ENCODE measurements at places on chromosomes 16 and 17. TPM values are rescaled to one million over a fixed set of nuclear protein-coding genes. Genes with fewer than 3 reads are reported as not detected.

DNA sequence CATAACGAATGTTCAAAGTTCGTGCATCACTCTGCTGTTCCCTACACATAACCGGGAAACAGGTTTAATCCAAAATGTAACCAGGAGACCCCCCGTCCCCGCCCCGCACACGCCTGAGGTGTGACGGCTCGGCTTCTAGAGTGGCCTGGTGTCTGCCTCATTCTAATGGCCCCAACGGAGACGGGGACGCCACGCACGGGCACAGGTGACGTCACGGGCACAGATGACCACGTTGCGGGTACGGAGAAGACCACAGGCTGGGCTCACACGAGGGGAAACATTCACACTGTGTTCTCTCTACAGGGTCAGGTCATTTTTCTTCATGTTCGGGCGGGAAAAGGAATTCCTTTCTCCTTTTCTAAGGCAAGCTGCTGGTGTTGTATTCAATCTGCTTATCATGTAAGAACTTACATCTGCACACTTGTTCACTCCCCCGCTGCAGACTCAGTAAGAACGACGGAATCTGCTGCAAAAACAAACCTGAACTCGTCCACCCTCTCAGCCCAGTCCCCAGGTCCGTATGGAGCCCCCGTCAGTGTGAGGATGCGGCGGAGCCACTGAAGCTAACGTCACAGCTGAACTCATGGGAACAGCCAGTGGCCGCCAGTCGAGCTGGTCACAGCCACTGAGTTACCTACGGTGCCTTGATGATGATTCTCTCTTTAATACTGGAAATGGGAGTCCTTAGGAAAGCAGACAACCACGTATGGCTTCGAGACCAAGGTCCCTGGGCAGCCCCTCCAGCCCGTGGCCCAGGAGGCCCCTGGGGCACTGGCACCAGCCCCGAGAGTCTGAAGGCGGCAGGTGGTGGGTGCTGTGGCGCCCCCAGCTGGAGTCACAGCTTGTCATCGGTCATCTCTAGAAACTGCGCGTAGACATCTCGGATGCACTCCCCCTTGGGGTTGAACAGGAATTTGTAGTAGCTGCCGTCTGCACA, 32.9 kb downstream of the WDR45B start:
- no peak for DNase-seq

DNA sequence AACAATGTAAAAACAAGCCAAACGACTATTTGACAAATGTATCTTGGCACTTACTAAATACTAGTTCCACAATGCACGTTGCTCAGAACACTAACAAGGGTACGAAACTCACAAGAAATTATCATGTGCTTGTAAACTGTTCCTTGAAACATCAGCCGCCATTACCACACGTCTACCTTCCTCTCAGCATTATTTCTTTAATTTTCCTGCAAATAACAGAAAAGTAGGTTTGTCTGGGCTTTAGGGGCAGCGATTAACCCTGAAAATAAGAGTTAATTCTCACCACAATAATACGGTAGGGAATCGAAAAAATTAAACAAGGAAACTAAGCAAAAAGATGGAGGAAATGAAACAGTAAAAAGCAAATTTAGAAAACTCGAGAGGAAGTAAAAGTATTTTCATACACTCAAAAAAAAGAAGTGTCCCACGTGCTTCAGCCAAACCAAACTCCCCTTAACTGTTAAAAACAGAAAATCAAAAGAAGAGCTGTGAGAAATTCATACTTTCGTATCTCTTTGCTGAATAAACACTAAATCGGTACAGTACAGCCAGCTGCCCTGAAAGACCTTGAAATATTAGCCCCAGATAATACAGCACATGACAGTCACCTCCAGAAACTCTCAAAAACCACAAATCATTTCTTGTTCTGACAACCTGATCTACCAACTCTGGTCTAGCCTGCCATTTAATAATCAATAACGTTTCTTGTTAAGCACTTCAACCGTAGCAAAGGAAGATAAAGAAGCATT, 1.2 kb downstream of the ARHGAP17 start:
- DNase-seq, result no peak

GRCh38 chr16:89707695-89708094, 6.2 kb upstream of the SPATA2L start:
- no peak for DNase-seq

DNA sequence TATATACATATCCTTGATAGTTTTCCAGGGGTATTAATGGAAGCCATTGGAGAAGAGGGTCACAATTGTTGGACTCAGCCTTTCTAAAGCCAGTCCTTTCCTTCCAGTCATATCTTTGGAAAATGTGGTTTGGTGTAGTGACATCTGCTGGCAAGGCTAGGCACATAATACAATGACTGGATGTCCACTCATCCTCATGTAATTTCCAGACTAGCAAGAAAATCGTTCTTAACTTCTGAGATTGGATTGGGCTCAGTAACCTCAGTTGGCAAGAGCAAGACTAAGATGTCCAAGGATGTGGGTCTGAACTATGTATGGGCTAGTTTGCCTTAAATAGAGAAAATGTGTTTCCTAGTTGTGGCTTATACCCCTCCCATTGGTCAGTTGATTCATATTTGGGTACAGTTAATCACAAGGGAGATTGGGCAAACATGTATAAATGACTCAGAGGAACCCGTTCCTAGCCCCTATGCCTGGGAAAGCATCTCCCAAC, 8.7 kb upstream of the KAT7 start:
- peak; percentile 88 for DNase-seq

- no peak for DNase-seq
Measured at GRCh38 chr17:79968116-79968515, 67.6 kb downstream of the TBC1D16 start.

DNA sequence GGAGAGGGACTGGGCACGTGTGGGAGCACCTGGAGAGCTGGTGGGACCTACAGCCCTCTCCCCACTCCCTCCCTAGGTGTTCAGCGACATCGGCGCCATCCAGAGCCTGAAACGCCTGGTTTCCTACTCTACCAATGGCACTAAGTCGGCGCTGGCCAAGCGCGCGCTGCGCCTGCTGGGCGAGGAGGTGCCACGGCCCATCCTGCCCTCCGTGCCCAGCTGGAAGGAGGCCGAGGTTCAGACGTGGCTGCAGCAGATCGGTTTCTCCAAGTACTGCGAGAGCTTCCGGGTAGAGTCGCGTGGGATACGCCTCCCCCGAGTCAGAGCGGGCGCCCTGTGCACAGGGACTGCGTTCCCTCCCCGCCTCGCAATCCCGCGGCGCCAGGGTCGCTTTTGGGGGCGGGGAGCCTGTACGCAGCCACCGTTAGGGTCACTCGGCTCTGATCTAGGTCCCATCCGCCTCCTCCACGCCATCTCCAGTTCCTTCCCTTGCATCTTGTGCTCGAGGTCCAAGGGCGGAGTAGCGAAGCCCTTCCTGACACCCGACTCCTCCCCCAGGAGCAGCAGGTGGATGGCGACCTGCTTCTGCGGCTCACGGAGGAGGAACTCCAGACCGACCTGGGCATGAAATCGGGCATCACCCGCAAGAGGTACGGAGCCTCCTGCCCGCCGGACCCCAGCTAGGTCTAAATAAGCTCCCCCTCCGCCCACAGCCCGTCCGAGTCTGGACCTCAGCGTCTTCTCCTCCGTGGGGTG, 13.0 kb downstream of the SARM1 start:
- peak; percentile 61 for DNase-seq

- no peak for DNase-seq
Measured at GRCh38 chr17:41985919-41986318, 19.3 kb downstream of the CNP start.

DNA sequence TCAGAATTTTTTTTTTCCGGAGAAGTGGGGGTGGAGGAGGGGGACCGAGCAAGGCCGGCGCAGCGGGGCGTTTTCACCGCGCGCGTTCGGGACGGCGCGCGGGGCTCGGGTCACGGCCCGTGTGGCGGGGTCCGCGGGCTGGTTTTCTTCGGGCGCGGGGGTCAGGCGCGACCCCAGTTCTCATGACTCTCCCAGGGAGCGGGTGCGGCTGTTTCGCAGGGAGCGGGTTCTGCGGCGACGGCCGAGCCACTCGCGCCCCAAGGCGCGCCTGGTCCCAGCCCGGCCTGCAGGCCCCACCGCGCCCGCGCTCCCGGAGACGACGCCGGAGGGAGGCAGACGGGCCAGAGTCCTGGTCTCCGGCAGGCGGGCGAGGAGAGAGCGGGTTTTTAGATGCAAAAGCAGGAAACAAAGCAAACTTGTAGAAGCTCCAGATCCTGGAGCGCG, 1.0 kb downstream of the BAHCC1 start:
- DNase-seq, result peak; percentile 56

GRCh38 chr17:80348551-80349150, 66.3 kb upstream of the ENDOV start:
- DNase-seq, result no peak

DNA sequence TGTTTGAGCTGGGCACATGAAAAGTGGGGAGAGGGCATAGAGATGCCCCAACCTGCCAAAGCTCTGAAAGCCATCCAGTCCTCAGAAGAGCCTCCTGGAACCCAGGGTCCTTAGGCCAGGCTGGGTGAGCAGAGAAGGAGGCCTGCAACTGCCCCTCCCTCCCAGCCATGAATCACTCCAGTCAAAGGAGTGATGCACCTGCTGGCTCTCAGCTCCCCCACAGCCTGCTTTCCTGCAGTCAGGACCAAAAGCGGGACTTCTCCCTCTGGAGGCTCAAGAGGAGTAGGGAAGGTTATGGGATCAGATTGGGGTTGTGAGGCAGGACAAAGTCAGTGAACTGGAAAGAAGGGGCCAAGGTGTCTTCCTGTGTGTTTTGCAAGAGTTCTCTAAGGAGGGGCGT, 145.6 kb downstream of the TMEM132E start:
- no peak for DNase-seq

GRCh38 chr16:78094166-78094565, 5.3 kb upstream of the WWOX start:
- no peak for DNase-seq

- DNase-seq, result no peak
Measured at GRCh38 chr16:11233727-11234376, 22.2 kb downstream of the SOCS1 start.

The UNC13D gene
- total RNA-seq, result 3.2 TPM

The FOXN1 gene
- not detected for total RNA-seq

The PPM1E gene
- total RNA-seq, result 0.14 TPM

The SNAI3 gene
- total RNA-seq, result 0.09 TPM

The WSCD1 gene
- 43.6 TPM for total RNA-seq

The DNAH9 gene
- not detected for total RNA-seq

The SENP3 gene
- total RNA-seq, result 89.3 TPM

The SEPTIN12 gene
- not detected for total RNA-seq

The NPTX1 gene
- total RNA-seq, result under 0.01 TPM

Measured in dermis blood vessel endothelial cell (primary cell).